ENCODE measurements at places on chromosomes 6 and 20.

GRCh38 chr20:18031888-18032509, 25.7 kb downstream of the OVOL2 start:
- DNase-seq = no peak

DNA sequence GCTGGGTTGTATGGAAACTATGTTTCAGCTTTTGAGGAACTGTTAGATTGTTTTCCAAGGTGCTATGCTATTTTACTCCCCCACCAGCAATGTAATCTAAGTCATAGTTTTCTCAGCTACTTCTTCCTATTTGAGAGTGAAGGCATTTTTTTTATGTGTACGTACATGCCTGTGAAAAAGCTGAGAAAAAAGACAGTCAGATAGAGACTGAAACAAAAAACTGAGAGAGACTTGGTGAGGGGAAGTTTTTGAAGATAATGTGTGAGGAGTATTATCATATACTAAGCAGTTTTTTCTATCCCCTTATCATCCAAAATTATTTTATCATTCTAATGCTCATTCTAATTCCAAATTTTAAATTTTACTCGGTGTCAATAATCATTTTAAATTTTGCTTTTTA, 780.0 kb downstream of the BCKDHB start:
- DNase-seq = no peak

DNA sequence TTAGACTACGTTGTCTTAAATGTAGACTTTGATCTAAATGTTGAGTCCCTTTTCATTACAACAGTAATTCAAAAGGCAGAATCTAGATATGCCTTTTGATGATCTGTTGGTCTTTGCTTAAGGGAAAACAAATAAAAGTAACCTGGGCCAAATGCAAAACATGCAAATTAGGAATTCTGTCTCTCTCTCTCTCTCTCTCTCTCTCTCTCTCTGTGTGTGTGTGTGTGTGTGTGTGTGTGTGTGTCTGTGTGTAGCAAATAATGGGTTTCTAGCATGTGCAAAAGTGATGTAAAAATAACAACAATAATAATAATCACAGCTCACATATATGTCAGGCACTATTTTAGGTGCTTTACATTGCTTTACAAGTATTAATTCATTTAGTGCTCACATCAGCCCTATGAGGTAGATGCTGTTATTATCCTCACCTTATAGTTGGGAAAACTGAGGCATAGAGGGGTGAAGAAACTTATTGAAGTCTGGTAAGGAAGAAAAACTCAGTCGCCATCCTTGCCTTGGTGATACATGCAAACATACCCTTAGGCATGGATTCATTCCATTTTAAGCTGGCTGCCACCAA, 160.3 kb upstream of the ZNF217 start:
- no peak for DNase-seq

DNA sequence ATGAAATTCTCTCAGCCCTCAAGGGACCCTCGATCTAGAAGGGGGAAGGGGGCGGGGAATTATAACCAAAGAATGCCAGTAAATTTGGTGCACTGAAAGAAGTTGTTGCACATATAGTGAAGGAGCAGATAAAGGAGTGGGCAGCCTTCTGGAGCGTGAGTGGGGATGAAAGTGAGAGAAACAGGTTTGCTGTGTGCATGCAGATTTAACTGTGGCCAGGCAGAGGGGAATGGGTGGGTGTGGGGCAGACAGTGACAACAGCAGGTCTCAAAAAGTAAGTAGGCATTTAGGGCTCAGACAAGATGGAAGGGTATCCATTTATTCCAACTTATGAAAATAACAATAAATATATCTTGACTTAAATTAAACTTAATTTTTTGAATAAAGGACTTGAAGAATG, 149.1 kb downstream of the KCNQ5 start:
- DNase-seq = no peak

DNA sequence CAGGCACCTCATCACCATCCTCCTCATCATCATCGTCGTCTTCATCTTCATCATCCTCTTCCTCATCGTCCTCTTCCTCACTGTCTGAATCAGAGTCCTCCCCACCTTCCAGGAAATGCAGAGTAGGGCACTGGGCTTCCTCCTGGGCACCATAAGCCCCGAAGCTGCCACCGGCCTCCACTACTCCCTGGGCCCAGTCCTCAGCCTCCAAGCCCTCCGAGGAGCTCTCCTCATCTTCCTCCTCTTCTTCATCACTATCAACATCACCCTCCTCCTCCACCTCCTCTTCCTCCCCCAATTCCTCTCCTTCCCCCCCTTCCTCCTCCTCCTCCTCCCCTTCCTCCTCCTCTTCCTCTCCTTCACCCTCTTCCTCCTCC, 1.7 kb downstream of the CENPB start:
- DNase-seq = no peak

GRCh38 chr20:8060977-8061376, 41.4 kb upstream of the TMX4 start:
- DNase-seq = no peak

GRCh38 chr20:33490023-33490933, at the start of gene CBFA2T2:
Gene CBFA2T2 (plus strand): TSS chr20:33490096. CDS start chr20:33490268, 172 bp downstream.
- no peak for DNase-seq

GRCh38 chr6:167252271-167252670, 38.8 kb upstream of the UNC93A start:
- no peak for DNase-seq

- DNase-seq = no peak
Observed at GRCh38 chr6:69555088-69555638, 241.6 kb downstream of the LMBRD1 start.

DNA sequence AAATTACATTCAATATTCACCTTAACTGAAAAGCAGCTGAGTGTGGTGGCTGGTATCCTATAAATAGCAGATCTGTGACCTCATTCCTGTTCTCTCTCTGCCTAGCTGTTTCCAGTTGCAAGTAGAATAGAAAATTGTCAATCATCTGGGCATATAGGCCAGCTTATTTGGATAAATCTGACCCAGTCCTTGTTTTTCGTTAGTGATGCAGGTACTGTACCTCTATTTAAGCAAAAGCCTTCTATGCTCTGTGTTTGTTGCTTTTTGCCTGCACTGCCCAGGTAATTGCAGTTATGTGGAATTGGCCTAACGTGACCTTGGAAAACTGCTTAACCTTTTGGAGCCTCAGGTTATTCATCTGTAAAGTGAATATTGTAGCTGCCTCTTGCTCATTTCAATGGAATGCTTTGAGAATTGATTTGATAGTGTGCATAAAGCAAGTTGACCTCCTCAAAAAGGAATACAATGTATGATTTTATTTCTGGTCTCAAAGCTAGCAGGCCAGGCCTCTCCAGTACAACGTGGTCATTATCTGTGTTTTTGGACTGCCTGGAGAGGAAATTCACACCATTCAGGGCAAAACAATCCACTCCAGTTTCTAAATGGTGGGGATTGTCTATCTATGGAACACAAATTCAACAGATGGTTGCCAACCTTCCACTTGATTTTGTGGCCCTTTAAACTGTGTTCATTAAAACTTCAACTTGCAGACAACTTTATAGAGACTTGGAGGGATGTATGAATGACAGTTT, 508.7 kb upstream of the CITED2 start:
- no peak for DNase-seq

- DNase-seq = no peak
Observed at GRCh38 chr6:137213331-137213740, 5.8 kb downstream of the IFNGR1 start.

DNA sequence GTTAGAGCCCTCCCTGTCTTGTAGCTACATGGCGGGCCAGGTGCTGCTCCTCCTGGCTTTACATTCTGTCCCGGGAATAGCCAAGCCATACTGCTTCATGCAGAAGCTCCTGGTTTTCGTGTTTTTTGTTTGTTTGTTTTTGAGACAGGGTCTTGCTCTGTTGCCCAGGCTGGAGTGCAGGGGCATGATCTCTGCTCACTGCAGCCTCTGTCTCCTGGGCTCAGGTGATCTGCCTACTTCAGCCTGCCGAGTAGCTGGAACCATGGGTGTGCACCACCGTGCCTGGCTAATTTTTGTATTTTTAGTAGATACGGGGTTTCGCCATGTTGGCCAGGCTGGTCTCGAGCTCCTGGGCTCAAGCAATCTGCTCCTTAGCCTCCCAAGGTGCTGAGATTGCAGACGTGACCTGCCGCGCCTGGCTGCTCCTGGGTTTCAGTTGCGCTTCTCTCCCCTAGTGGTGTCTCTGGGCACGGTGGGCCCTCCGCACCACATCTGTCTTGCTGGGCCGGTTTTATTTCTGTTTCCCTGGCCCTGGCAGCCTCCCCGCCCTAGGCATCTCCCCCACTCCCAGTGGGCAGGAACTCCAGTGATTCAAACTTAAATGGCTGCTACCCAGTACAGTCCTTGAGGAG, 12.9 kb downstream of the CDYL start:
- DNase-seq = no peak

DNA sequence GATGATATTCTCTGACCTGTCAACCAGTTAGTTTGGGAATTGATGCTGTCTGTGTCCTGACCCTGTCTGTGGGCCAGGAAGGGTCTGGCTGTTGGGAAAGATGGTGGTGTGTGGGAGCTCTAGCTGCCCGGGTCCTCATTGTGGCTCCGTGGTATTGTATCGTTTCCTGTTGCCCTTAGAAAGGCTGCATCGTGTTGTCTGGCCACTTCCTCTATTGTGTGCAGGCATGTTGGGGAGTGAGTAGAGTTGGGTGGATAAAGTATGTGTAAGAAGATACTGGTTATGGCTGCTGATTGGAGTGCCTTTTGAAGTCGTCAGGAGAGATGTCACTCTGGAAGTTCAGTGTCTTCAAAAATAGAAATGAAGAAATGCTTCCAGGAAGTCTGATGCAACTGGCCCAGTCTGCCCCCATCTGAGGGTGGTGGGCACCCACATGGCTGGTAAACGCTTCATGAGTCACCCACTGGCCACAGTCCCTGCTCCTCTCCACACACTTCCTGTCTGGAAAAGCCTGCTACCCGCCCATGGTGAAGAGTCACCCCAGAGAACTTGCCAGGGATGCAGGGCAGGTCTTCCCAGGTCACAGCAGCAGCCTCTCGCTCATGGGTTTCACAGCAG, 27.9 kb downstream of the PPARD start:
- DNase-seq = peak; percentile 46

DNA sequence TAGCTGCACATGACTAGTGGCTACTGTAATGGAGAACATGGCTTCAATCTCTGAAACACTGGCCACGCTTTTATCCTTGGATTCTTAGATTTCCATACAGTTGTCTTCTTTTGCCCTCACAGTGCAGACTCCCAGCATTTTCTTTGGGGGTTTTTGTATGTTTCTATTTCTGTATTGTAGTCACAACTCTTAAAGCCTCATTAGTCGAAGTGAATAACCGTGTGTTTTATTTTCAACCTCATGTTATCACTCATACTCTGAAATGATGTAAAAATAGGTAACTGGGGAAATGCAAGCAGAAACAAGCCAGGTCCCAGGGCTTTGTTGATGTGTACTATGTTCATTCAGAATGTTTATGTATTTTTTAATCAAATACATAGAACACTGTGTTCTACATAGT, 162.9 kb downstream of the JARID2 start:
- no peak for DNase-seq

DNA sequence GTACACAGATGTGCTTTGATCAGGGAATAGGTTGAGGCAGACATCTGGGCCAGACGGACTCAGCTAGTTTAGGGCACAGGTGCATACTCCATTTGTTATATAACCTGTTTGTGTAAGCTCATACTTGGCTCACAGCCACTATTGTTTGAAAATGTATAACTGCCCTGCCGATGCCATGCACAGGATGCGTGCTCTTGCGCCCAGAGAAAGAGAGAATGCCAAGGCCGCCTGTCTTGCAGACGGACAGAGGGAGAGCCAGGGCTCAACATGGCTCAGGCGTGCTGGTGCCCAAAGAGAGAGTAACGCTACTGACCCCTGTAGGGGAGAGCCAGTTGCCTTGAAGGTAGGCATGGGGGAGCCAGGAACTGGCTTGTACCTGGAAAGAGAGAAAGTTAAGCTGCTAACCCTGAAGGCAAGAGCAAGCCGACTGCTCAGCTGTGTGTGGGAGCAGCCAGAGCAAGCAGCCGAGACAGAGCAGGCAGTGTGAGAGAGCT, 57.7 kb downstream of the FAM229B start:
- DNase-seq = no peak

- DNase-seq = no peak
Observed at GRCh38 chr6:168415993-168416530, 24.9 kb upstream of the SMOC2 start.

DNA sequence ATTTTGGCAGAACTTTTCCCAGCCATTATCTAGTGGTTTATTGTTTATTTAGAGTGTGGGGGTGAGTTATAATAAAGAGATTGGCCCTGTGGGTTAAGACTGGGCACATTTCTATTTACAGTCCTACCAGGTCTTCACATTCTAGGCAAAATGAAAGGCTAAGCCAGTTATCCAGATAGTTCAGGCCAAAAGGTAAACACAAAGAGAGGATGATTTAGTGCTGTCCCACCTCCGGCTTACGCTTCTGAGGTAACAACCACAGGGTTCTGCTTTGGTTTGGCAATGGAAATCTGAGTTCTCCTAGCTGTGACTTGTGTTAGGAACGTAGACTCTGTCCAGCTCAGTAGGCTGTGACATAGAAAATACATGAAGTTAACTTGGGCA, 50.3 kb upstream of the PTPRK start:
- no peak for DNase-seq

DNA sequence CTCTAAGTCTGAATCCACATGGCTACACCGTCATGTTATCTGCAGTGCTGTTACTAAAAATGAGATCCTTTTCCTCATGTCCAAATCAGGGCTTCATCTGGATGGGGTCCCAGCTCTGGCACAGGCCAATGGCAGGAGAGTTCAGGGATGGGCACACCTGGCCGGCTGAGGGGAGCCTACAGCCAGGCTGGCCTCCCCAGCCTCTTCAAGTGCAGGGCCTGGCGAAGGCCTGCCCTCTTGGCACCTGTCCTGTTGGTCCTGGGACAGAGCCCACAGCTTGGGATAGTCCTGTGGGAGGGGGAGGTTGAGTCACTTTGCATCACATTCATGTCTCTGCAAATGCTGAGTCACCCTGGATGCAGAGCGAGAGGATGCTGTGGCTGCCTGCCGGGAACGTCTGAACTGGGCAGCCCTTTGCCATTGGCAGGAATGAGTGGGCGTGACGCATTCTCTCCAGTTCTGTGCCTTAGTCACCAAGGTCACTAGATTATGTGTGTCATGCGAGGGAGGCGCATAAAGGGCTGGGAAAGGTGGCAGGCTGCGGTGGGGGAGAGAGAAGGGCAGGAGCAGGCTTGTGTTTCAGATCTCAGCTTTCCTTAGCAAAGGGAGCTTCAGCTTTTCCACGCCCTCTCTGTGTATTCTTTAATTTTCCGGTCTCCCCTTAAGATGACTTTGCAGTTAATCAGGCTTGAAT, 223.2 kb upstream of the ECI2 start:
- no peak for DNase-seq

- no peak for DNase-seq
Observed at GRCh38 chr6:100338090-100338489, 126.6 kb downstream of the SIM1 start.

Measured in CD4-positive, alpha-beta T cell treated with Interleukin-17A for 1 hour (primary cell).